T-helper 1 cell (primary cell): ENCODE measurements at places on chromosomes 12 and 14.

- DNase-seq: no peak
Measured at GRCh38 chr14:75084513-75084912, 15.1 kb downstream of the ZC2HC1C start.

GRCh38 chr14:31257244-31257553 lies 49.6 kb upstream of the HECTD1 start:
- DNase-seq: no peak

DNA sequence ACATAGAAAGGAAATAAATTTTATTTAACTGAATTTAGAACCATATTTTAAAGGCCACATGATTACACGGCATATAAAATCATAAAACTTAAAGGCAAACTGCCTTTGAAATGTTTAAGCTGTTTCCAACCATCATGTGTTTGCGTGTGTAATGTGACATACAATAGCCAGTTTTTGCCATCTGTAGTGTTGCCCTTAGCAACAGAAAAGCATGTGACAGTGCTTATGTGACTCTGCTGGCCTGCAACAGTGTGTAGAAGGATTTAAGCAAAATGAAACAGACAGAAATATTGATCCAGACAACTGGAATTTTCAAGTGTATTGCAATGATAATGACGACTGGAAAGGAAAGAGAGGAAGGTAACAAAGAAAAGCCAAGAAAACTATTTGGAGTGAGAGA lies 49.5 kb downstream of the TSPAN19 start:
- no peak for DNase-seq

DNA sequence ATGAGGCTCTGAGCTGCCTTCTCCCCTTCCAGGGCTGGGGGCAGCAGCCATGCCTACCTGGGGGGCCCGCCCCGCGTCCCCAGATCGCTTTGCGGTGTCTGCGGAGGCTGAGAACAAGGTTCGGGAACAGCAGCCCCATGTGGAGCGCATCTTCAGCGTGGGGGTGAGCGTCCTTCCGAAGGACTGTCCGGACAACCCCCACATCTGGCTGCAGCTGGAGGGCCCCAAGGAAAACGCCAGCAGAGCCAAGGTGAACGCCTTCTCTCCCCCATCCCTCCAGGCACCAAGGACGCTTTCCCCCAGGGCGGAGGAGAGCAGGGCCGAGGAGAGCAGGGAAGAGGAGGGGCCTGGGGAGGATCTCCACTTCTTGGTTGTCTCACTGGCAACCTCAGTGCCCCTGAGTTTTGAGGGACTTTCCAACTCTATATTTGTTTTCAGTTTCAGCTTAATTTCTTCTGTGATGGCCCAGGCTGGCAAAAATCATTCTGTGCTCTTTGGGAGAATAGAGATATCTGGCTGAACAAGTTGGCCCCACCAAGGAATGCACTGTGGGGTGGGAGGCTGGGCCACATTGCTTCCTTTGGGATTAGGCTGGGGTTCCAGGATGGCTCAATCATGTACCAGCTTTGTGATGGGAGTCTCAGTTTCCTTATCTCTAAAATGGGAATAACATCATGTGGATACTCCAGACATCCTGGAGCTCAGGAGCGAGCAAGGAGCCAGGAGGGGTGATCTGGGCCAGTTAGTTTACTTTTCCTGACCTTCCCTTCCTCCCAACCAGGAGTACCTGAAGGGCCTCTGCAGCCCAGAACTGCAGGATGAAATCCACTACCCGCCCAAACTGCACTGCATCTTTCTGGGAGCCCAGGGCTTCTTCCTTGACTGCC lies 1.2 kb downstream of the KHNYN start:
- DNase-seq: peak; percentile 60

- no peak for DNase-seq
Measured at GRCh38 chr14:93734086-93734822, 54.0 kb downstream of the PRIMA1 start.

DNA sequence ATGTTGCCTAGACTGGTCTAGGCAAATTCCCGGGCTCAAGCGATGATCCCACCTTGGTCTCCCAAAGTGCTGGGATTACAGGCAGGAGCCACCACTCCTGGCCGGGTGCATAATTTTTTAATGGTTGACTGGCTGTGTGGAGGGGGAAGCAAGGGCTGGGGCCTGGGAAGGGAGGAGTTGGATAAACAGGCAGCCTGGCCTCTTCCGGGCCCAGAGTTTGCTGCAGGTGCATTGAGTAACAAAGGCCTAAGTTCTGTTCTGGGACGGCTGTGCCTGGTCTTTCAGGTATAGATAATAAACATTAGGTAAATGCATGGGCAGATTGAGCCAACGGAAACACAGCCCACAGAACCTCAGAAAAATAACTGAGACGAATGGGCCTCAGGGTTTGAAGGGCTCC lies 191.3 kb upstream of the TBX3 start:
- DNase-seq: no peak

DNA sequence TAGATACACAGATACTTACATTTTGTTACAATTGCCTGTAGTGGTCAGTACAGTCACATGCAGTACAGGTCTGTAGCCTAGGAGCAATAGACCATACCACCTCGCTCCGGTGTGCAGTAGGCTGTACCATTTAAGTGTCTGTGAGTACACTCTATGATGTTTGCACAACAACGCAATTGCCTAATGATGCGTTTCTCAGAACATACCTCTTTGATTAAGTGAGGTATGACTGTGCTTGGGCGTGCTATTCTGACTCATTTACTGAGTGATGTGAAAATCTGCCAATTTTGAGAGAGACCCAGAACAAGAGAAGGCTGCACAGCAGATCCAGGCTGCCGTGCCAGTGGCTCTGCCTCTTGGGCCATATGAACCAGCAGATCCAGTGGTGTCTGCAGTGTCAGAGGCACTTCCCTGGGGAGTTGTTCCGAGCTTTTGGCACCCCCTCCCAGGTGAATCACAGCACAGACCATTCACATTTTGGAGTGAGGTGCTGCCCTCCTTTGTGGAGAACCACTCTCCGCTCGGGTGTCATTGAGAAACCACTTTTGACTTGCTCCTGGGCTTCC lies 20.4 kb downstream of the DLK1 start:
- DNase-seq: no peak

- DNase-seq: no peak
Measured at GRCh38 chr14:22753586-22753985, 12.9 kb upstream of the OXA1L start.

GRCh38 chr12:115051378-115051777 lies 367.4 kb upstream of the TBX3 start:
- no peak for DNase-seq

GRCh38 chr14:25406818-25407217 lies 356.9 kb upstream of the STXBP6 start:
- no peak for DNase-seq

- no peak for DNase-seq
Measured at GRCh38 chr12:26100666-26101349, 24.0 kb downstream of the BHLHE41 start.

DNA sequence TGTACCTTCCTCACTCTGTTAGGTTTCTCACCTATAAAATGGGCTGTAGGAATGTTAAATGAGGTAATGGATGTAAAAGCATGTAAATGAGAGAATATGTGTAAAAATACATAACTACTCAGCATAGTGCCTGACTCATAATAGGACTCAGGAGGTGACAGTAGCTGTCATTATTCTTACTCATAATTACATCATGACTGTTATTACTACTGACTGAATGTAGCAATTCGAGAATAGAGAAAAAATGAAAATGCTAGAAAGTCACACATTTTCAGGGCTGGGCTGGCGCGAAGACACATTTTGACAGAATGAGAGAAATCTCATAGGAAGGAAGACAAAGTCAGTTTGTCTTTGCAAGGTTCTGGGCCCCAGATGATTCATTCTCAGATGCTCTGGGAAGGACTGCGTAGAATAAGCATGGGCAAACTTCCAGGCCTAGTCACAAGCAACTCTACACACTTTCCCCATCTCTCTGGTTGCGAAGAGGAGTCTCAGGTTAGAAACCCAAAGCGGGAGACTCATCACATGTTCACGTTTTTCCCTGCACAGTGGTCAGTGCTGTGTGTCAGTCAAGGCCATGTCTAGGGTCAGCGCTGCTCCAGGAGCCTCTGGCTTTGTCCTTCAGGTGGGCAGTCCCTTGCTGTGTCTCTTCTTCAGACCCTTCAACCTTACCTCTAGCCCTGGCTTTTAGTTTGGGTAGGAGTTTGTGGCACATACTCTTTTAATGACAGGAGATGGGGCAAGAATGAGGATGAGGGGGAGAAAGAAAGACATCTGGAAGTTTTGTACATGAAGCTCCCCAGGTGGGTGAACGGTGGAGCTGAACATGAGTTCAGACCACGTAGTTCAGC lies 8.4 kb downstream of the GPRC5A start:
- no peak for DNase-seq

- DNase-seq: peak; percentile 4
Measured at GRCh38 chr12:47361389-47362021, 281.7 kb upstream of the AMIGO2 start.

DNA sequence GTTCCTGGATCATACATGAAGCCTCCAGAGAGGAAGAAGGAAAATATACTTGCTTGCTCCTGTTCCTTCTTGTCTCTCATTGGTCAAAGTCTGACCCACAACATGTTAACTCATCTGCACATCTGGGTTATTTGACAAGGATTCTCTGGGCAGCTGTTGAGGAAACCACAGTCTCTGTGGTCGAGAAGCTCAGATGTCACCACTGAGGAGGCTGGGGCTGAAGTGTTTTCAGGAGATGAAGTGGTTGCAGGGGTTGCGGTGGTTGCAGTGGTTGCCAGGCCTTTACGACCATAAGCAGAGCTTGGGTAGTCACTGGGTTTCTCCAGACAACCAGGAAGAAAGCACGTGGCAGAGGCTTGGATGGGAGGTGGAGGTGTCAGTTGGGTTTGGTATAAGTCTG lies 265.0 kb upstream of the LRIG3 start:
- DNase-seq: no peak

- DNase-seq: no peak
Measured at GRCh38 chr12:125577334-125577733, 512.1 kb downstream of the AACS start.
